ENCODE measurements at places on chromosomes 2 and 18. TPM values are rescaled to one million over a fixed set of nuclear protein-coding genes. Genes with fewer than 3 reads are reported as not detected.

PRKAG3 gene
- total RNA-seq = not detected

SFTPB gene
- total RNA-seq = 0.22 TPM

CPLX4 gene
- not detected for total RNA-seq

RAB10 gene
- 392 TPM for total RNA-seq

ITM2C gene
- total RNA-seq = 80.2 TPM

ENOSF1 gene
- total RNA-seq = 28.5 TPM

CCDC195 gene
- total RNA-seq = not detected

SERPINB8 gene
- 12.5 TPM for total RNA-seq

TMEM163 gene
- 0.12 TPM for total RNA-seq

UGT1A6 gene
- 0.81 TPM for total RNA-seq

RAX gene
- total RNA-seq = not detected

DOCK10 gene
- total RNA-seq = 46.7 TPM

REG1B gene
- not detected for total RNA-seq

MDH1B gene
- 1.6 TPM for total RNA-seq

ABCG8 gene
- not detected for total RNA-seq
